Renal cortical epithelial cell (primary cell): ENCODE measurements at places on chromosomes 4 and X.
A peak's percentile ranks its signal among the peaks of the same experiment; 100 is the strongest.

DNA sequence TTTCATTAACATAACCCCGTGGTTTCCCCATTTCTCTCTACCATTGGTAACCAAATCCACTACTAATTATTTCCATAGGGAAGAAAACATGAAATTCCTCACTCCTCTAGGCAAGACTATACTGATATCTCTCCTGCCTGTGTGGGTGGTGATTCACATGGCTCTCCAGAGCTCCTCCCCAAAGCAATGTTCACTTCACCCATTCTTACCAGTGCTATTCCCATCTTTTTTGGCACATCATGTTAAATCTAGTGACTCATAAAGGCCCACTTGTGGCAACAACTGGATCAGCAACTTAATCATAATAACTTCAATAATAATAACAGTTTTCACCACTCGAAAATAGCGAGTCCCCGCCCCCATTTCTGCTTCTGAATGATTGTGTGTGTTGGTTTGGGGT, 6.1 kb upstream of the HCCS start:
- DNase-seq: no peak

GRCh38 chr4:168527560-168527959, 30.7 kb downstream of the PALLD start:
- DNase-seq: no peak

GRCh38 chr4:101199507-101200285, 147.6 kb downstream of the PPP3CA start:
- DNase-seq: no peak

DNA sequence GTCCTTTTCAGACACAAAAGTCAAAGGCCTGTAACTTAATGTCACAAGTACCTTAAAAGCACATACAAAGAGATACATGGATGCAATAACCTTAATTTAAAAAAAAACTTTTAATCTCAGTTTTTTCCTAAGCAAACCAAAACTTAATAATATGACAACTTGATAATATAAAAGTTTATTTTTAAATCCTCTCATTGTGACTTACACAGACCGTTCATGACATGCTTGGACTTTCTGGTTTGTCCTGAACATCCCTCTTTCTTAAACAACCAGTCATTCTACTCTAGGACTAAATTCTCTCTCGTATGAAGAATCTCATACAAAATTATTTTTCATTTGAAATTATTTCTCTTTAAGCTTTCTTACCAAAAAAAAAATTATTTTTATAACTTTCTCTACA, 43.1 kb upstream of the CYP2U1 start:
- no peak for DNase-seq

GRCh38 chr4:41477181-41477905, 60.6 kb upstream of the LIMCH1 start:
- DNase-seq: no peak

GRCh38 chrX:105461016-105461415, 240.5 kb upstream of the TEX13A start:
- peak; percentile 30 for DNase-seq

DNA sequence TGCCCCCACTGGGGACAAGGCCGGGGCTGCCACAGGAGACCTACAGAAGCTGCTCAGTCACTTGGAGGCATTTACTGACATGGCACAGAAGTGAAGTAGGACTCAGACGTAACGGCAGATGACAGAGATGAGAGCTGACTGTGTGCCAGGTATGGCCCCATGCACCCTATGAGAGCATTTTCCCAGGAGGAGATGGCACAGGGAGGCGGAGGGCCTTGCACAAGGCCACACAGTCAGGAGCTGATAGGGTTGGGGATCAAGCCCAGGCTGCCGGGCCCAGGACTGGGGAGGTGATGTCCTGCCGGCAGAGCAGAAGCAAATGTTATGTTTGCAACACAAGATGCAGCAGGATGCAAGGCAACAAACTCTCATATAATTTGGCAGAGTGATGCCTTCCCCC, 34.1 kb downstream of the NAT8L start:
- no peak for DNase-seq

DNA sequence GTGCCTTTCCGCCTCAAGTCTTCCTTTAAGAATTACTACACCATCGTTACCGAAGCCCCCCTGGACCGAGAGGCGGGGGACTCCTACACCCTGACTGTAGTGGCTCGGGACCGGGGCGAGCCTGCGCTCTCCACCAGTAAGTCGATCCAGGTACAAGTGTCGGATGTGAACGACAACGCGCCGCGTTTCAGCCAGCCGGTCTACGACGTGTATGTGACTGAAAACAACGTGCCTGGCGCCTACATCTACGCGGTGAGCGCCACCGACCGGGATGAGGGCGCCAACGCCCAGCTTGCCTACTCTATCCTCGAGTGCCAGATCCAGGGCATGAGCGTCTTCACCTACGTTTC, 2.2 kb downstream of the PCDH10 start:
- DNase-seq: no peak
